ENCODE measurements at places on chromosomes 12 and 14.

GRCh38 chr14:105332350-105332874 lies 17.9 kb downstream of the PACS2 start:
- H3K36me3 ChIP-seq = no peaks in the 10 kb centered on the region
- no peak overlapping the region for H3K4me3 ChIP-seq
- no peaks in the 10 kb centered on the region for H3K27me3 ChIP-seq
- DNase-seq = no peak
- H3K4me1 ChIP-seq = no peaks in the 10 kb centered on the region

DNA sequence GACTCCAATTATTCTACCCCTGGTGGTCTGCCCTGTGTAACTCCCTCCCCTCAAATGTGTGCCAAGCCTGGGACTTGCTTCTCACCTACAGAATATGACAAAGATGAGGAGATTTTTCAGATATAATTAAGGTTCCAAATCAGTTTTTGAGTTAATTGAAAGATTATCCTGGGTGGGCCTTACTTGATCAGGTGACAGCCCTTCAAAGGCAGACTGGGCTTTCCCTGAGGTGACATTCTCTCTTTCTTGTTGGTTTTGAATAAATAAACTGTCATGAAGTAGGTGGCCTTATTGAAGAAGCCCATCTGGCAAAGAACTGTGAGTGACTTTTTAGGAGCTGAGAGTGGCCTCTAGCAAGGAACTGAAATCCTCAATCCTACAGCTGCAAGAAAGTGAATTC lies 106.0 kb downstream of the BRMS1L start:
- H3K36me3 ChIP-seq = no peaks in the 10 kb centered on the region
- DNase-seq = no peak
- H3K4me3 ChIP-seq = no peak overlapping the region
- no peaks in the 10 kb centered on the region for H3K4me1 ChIP-seq
- H3K27me3 ChIP-seq = no peaks in the 10 kb centered on the region

- no peaks in the 10 kb centered on the region for H3K4me1 ChIP-seq
- no peak overlapping the region for H3K4me3 ChIP-seq
- H3K27me3 ChIP-seq = peaks cover 4% of the 10 kb centered on the region
- no peak overlapping the region for H3K27ac ChIP-seq
- no peak for DNase-seq
- H3K36me3 ChIP-seq = no peaks in the 10 kb centered on the region
Observed at GRCh38 chr14:101737414-101738339, 23.8 kb upstream of the PPP2R5C start.

DNA sequence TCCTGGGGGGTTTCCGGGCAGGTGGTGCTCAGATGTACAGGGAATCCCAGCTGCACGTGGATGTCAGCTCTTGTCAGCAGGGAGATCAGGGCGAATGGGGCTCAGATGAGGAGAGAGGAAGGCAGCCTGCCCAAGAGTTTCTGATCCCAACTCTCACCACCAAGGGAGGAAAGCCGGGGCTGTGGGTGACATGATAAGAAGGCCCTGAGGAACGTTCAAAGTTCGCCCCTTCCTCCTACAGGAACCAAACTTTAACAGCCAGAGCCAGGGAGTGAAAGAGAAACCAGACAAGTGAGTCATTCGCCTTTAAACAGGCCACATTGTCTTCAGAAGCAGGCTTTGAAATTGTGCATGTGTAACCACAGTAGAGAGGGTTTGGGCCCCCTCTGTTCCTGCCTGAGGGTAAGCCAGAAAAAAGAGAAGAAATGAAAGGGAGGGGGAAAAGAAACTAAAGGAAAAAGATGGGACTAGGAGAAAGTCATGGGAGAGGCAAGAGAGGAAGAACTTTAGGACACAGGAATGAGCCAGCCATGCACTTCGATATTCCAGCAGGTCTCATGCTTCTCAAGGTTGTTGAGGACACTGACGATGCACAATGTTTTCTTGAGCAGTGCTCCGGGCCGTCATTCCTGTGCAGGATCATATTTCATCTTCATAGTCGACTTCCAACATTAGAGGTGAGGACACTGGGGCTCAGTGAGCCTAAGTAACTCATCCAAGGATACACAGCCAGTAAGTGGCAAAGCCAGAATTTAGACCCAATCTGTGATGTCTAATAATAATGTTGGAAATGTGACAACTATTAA lies 691.4 kb upstream of the TBX3 start:
- H3K27ac ChIP-seq = no peak overlapping the region
- no peak overlapping the region for H3K4me3 ChIP-seq
- DNase-seq = no peak
- H3K36me3 ChIP-seq = no peaks in the 10 kb centered on the region
- H3K4me1 ChIP-seq = no peaks in the 10 kb centered on the region

DNA sequence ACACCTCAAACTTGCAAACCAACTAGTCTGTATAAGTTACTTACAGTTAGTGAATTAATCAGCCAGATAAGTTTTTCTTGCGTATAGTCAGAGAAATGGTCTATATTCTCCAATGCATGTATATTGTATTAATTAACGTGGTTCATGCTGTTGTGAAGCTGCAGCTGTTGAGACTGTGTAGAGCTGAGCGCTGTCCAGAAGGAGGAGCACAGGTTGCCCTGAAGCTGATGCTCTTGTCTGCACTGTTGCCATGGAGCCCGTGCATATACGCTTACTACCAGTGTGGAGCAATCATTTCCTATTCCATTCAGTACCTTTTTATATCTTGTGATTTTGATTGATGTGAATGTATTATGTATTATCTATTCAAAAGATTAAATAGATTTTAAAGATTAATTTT lies 74.3 kb upstream of the ARID2 start:
- no peak for DNase-seq
- H3K27ac ChIP-seq = no peak overlapping the region
- H3K36me3 ChIP-seq = peaks cover 3% of the 10 kb centered on the region
- no peaks in the 10 kb centered on the region for H3K4me1 ChIP-seq
- H3K4me3 ChIP-seq = no peak overlapping the region
- no peaks in the 10 kb centered on the region for H3K27me3 ChIP-seq

- peaks cover 6% of the 10 kb centered on the region for H3K36me3 ChIP-seq
- H3K27ac ChIP-seq = no peak overlapping the region
- H3K4me3 ChIP-seq = no peak overlapping the region
- no peak for DNase-seq
Observed at GRCh38 chr12:122235741-122236140, 9.9 kb upstream of the DIABLO start.

DNA sequence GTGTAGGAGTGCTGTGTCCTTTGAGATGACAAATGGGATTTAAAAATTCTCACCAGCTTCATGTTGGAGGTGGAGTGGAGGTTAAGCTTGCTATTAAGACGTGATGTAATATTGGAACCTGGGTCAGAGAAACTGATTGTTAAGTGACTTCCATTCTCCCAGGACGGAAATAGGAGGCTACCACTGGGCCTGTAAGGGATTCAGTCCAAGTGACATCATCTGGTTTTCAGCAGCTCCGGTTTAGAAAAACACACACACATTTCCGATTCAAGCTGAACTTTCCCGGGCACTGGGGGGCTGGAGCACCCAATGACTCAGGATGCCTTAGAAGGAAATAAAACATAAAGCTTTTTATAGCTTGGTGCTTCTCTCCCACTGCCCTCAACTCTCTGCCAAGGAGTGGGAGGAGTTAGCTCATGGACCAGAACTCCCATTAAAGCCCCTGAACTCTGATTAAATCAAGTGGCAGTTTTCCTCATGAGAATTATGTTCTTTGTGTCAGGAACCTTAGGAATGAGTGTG lies 12.4 kb downstream of the CALM1 start:
- H3K36me3 ChIP-seq = no peaks in the 10 kb centered on the region
- DNase-seq = peak; percentile 28
- no peaks in the 10 kb centered on the region for H3K4me1 ChIP-seq
- H3K27me3 ChIP-seq = no peaks in the 10 kb centered on the region
- H3K27ac ChIP-seq = peak overlapping the region; percentile 49

- H3K27me3 ChIP-seq = no peaks in the 10 kb centered on the region
- H3K36me3 ChIP-seq = no peaks in the 10 kb centered on the region
Observed at GRCh38 chr14:22184157-22184829, 404.7 kb downstream of the DAD1 start.

GRCh38 chr12:57883057-57883456 lies 36.5 kb upstream of the CTDSP2 start:
- H3K36me3 ChIP-seq = no peaks in the 10 kb centered on the region
- no peak for DNase-seq
- no peak overlapping the region for H3K27ac ChIP-seq
- H3K4me3 ChIP-seq = no peak overlapping the region
- peaks cover 3% of the 10 kb centered on the region for H3K4me1 ChIP-seq

- no peak for DNase-seq
- H3K36me3 ChIP-seq = no peaks in the 10 kb centered on the region
- no peak overlapping the region for H3K4me3 ChIP-seq
- no peaks in the 10 kb centered on the region for H3K4me1 ChIP-seq
Observed at GRCh38 chr12:89538897-89539296, 13.1 kb upstream of the POC1B start.

- peaks cover 6% of the 10 kb centered on the region for H3K36me3 ChIP-seq
- no peaks in the 10 kb centered on the region for H3K4me1 ChIP-seq
- no peaks in the 10 kb centered on the region for H3K27me3 ChIP-seq
- no peak overlapping the region for H3K4me3 ChIP-seq
Observed at GRCh38 chr12:120455302-120455701, 9.1 kb downstream of the GATC start.

GRCh38 chr12:6332459-6332858 lies 9.4 kb downstream of the TNFRSF1A start:
- peaks cover 29% of the 10 kb centered on the region for H3K4me1 ChIP-seq
- no peak overlapping the region for H3K4me3 ChIP-seq
- peaks cover 48% of the 10 kb centered on the region for H3K36me3 ChIP-seq
- H3K27me3 ChIP-seq = no peaks in the 10 kb centered on the region
- H3K27ac ChIP-seq = no peak overlapping the region

DNA sequence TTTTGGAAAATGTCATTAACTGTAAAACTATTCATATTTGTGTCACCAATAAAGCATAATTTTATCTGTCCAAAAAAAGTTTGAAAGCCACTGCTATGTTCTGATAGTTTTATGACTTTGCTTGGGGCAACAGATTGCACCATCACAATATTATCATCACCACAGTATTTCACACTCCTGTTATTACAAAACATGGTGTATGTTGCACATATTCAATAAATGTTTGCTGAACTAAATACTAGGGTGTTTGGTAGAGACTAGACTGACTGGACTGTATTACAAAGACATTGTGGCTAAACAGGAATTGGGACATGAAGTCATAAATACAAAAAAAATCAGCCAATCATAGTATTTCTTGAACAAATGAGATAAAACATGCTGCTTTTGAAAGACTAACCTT lies 55.1 kb downstream of the PAWR start:
- H3K27me3 ChIP-seq = no peaks in the 10 kb centered on the region
- DNase-seq = no peak
- no peaks in the 10 kb centered on the region for H3K36me3 ChIP-seq
- no peak overlapping the region for H3K27ac ChIP-seq
- no peaks in the 10 kb centered on the region for H3K4me1 ChIP-seq
- H3K4me3 ChIP-seq = no peak overlapping the region

- no peak for DNase-seq
- peaks cover 2% of the 10 kb centered on the region for H3K4me1 ChIP-seq
- peak overlapping the region; percentile 63 for H3K27ac ChIP-seq
- H3K36me3 ChIP-seq = no peaks in the 10 kb centered on the region
- H3K27me3 ChIP-seq = no peaks in the 10 kb centered on the region
Observed at GRCh38 chr12:89863493-89863938, 154.9 kb upstream of the ATP2B1 start.

DNA sequence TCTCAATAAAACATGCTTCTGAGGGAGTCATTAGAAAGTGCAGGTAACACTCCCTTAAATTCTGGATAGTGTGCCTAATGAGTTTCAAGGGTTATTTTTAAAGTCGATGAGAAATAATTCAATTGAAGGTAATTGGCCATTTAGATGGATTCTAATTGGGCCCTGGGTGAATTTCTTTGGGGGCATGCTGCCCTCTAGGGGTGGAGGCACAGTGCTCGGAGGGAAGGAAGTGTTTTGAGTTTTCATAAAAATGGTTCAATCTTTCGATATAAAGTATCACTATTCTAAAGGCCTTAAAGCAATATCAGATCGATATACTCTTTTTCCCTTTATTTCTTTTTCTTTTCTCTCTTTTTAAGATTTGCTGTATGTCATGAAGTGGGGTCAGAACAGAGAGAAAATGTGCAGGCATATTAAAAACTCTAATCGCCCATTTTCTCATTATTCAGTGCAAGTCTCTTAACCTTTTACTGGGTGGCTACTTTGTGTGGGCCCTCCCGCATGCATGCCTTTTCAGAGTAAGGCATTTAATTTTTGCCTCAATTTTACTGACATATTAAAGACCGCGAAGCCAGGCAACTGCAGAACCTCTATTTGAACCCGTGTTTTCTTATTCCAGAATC lies 25.5 kb downstream of the NKX2-8 start:
- no peaks in the 10 kb centered on the region for H3K4me1 ChIP-seq
- H3K36me3 ChIP-seq = no peaks in the 10 kb centered on the region
- H3K4me3 ChIP-seq = no peak overlapping the region
- no peak overlapping the region for H3K27ac ChIP-seq
- no peaks in the 10 kb centered on the region for H3K27me3 ChIP-seq
- no peak for DNase-seq

DNA sequence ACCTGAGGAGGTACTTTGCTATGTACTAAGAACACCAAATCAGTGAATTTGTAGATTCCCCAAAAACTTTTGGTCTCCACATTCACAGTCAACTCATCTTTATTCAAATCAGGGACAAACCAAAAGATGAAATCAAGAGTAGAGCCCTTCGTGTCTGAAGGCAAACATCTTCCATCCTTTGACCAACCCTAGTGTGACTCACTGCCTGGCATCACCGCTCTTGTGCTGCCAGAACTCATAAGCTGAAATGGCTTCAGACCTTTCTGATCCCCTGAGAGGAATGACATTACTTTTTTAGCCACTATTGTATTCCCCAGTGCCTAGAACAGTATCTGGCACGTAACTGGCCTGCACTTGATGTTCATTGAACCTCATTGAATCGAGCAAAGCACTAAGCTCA lies 50.1 kb downstream of the GOLGA5 start:
- no peak overlapping the region for H3K4me3 ChIP-seq
- H3K27ac ChIP-seq = no peak overlapping the region

- H3K4me3 ChIP-seq = peak within 1 kb of the TSS; percentile 89
- DNase-seq = peak; percentile 66
- H3K27ac ChIP-seq = peak within 1 kb of the TSS; percentile 96
- no peaks in the 10 kb centered on the region for H3K27me3 ChIP-seq
- H3K4me1 ChIP-seq = no peaks in the 10 kb centered on the region
- H3K36me3 ChIP-seq = no peaks in the 10 kb centered on the region
Observed at GRCh38 chr12:57604454-57604991, at the start of gene DTX3. DTX3 (plus strand) TSS chr12:57604824; CDS start chr12:57606518, 1,694 bp downstream.

- DNase-seq = no peak
- no peak overlapping the region for H3K4me3 ChIP-seq
- H3K4me1 ChIP-seq = no peaks in the 10 kb centered on the region
- H3K36me3 ChIP-seq = no peaks in the 10 kb centered on the region
Observed at GRCh38 chr14:23639891-23640523, 3.8 kb downstream of the DHRS2 start.

DNA sequence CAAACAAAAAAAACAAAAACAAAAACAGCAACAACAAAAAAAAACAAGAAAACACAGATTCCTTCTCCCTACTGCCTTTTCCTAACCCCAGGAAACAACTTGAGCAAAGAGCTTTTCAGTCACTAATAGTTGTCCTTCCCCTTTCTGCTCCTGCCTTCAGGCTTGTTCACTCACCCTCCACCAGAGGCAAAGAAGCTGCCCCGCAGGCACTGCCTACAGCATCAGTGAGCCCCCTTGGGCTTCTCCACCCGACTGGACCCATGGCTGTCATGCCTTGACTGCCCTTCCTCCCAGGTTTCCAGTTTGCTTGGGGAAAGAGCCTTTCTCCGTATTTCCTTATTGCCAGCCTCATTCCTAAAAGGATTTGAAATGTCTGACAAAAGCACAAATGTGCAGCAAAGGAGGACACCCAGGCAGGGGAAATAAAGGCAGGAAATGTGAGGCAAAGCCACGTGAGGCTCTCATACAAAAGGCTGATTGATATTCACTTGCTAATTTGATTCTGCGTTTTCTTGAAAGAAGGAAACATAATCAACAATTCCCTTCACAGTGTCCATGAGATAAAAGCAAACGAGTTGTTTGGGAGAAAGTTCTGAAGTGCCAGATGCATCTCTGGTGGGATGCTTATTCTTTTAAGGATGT lies 85.7 kb downstream of the GPATCH2L start:
- H3K4me3 ChIP-seq = no peak overlapping the region
- no peak for DNase-seq
- no peaks in the 10 kb centered on the region for H3K27me3 ChIP-seq
